ENCODE measurements at places on chromosomes 6 and 20.
A peak's percentile ranks its signal among the peaks of the same experiment; 100 is the strongest.

DNA sequence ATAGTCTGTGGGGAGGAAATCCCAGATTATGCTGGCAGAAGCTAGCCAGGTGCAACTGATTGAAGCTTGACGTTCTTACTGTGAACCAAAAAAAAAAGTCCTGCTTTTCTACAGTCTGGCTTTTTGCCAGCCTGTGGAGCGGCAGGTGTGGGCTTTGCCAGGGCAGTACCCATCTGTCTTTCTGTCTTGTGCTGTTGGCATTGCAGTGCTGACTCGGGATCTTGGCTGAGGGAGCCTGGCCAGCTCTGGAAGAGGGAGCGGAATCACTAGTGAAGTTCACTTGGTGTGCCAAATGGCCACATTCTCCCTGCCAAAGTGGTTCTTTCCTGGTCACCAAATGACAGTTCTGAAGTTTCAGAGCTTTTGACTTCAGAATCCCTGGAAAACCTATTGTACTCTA is 5.0 kb downstream of the KIF3B start:
- peak; percentile 26 for DNase-seq

DNA sequence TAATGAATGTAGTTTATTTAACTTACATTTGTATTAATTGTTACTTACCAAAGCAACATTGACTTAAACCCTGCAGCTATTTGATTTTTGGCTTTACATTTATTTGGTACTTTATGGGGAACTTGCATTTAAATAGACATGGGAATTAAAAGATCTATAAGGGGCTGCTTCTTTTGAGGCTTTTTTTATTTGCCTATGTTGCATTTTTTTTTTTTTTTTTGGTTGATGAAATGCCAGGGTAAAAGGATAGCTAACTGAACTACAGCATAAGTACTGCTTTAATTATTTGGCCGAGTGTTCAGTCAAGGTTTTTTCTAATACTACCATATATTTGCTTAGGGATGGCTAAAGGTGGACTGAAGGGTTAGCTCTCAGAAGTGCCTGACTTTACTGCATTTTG is 62.5 kb upstream of the CDH4 start:
- no peak for DNase-seq

GRCh38 chr6:15877231-15877630 is 214.4 kb upstream of the DTNBP1 start:
- DNase-seq: no peak

DNA sequence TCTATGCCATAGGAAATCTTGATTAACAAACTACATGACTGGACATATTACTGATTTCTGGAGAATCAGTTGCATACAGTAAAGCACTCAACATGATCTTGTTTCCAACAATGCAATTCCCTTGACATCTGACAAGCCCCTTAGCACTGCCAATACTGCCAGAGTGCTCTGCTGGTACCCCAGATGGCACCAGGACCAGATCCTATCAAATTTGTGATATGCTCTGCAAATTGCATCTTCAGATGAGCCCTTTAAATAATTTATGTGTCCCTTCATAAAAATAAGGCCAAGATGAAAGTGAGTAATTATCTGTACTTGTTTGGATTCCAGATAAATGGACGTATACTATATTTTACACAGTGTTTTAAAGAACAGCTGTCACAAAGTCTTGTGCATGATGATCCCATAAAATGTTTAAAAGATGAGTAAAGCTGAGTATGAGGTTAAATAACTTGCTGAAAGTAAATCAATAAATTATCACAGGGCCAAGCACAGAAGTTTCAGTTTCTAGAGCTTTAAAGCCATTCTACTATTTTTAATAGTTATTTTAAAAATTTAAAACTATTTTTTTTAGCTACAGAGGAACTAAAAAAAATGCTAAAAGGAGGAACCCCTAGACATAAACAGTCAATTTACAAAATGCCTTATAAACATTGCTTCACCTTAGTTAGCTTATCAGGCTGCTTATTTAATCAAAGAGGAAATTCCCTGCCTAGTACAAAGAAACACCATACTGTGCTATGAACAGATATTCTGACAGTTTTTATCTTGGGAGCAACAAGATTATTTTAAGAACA is 42.1 kb downstream of the NUDT3 start:
- DNase-seq: no peak

DNA sequence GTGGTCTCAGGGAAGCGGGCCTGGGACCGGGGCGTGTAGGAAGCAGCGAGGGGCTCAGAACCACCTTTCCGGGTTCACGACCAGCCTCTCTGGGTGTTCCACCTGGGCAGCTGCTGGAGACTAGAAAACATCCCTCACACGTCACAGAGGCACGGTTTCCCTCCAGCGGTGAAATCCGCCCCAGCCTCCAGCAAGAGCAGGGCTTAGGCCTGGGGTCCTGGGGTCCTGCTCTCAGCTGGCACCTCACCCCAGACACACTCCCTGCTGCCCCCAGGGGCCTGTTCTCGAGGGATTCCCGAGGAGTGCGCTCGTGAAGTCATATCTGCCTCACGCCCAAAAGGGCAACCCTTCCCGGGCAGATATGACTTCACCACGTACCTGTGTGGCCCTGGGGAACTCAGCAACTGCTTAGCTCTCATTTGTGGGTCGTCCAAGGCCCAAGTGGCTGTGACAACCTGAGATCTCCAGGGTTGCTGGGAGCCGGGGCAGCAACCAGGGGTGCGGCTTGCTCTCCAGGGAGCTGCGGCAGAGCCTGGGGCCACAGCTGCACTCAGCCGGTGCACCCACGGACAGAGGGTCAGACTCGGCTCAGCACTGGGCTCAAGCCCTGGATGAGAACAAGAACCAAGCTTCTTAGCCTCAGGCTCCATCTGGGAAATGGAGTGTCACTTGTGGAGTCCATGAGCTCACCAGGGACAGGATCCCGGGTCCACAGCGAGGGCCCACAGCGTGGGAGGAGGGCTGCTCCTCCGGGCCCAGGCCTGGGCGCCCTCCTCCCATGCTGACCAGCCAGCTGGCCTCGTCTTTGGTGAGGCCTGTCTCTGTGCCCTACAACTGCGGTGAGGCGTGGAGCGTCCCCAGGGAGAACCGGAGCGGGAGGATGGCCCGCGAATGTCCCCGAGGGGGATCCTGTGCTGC is 661 bp downstream of the FNDC11 start:
- no peak for DNase-seq

DNA sequence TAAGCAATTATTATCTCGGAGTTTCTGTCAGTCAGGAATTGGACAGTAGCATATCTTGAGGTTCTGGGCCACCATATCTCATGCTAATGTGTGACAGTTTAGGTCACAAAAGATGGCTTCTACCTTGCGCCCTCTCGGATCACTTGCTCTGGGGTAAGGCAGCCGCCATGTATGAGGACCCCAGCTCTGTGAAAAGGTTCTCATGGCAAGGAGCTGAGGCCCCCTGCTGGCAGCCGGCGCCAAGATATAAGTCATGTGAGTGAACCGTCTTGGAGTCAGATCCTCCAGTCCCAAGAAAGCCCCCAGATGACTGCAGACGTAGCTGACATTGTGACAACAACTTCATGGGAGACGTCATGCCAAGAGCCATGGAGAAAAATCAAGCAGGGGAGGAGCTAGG is 670.8 kb downstream of the KIF16B start:
- DNase-seq: no peak

- DNase-seq: no peak
Measured at GRCh38 chr6:125797886-125798444, 7.2 kb downstream of the NCOA7 start.

- peak; percentile 72 for DNase-seq
Measured at GRCh38 chr20:330233-331149, 5.1 kb downstream of the SOX12 start.

GRCh38 chr6:52162940-52163908 is 23.0 kb upstream of the IL17A start:
- peak; percentile 30 for DNase-seq

DNA sequence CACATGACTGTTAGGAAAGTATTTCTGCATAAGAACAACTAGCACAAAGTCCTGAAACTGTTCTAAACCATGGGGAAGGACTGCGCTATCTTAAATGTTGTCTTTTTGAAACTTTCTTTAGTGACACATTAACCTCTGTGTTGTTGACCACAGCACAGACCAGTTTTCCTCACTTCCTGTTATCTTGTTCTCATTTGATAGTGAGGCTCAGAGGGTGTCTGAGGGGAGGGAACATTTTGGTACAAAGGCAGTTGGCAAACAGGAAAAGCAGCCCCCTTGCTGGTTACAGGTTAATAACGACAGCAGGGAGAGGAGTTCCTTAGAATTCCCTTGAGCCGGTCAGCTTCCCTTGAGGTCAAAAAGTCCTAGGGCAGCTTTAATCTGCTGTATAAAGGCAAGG is 143.5 kb upstream of the BMP2 start:
- DNase-seq: no peak

DNA sequence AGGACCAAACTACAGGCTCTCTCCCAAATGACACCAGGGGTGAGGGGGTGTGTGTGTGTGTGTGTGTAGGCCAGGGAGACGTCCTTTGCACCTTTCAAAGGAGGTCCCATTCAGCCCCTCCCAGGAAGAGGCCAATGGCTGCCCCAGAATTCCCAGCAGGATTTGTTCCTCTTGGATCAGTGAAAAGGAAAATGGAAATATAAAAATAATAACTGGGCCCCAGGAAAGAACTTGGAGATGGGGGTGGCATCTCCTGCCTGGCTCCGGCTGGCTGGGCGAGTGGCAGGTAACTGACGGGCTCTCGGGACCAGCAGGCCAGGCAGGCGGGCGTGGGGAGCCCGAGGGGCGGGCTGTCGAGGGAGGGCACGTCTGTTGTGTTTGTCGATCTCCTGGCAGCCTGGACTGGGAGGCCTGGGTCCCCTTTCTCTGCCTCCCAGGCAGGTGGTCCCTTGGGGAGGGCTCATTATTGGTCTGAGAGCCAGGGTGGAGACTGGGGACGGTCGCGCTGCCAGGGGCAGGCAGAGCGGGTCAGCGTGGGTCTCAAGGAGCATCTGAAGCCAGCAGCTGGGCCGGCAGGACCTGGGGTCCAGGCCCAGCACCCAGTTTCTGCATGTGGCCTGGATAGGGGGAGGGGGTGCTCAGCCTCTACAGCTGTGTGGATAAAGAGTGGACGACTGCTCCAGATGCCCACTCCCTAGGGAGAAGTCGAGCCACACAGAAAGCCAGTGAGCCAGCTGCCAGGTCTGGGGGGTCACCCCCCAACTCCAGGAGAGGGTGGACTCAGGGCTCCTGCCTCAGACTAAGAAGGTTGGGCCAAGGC is 3.1 kb downstream of the NOL4L start:
- no peak for DNase-seq

GRCh38 chr6:9257215-9257614 is 821.9 kb upstream of the SLC35B3 start:
- DNase-seq: no peak

DNA sequence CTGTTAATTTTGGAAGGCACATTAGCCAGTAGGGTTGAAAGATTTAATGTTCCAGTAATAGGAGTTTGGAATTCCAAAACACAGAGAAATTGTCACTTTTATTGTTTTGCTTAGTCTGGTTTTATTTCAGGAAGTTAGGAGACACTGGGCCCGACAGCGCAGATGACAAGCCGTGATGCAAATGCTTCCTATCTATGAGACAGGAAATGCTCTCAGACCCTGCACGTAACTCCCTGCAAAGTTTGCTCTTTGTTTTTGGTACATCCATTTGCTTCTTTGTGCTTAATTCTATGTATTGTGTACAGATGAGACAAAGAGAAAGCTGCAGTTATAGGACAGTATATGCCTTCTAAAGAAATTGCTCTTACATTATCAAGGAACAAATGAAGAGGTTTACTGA is 201.6 kb upstream of the SGK1 start:
- peak; percentile 69 for DNase-seq

GRCh38 chr6:131840441-131840840 is 32.6 kb downstream of the ENPP1 start:
- no peak for DNase-seq

DNA sequence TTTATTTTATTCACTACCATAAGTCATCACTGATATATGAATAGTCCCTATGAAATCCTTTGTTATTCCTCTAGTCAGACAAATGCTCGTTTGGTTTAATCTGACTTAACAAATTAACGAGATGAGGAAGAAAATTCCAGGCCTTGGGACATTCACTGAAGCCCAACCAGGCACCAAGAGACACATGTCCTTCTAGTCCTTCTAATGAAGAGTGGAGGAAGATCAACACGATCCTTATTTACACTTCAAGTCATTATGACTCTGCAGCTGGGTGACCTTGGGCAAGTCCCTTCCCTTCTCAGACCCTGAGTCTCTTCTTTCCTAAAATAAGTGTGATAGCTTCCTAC is 117.5 kb downstream of the CEBPB start:
- DNase-seq: no peak

DNA sequence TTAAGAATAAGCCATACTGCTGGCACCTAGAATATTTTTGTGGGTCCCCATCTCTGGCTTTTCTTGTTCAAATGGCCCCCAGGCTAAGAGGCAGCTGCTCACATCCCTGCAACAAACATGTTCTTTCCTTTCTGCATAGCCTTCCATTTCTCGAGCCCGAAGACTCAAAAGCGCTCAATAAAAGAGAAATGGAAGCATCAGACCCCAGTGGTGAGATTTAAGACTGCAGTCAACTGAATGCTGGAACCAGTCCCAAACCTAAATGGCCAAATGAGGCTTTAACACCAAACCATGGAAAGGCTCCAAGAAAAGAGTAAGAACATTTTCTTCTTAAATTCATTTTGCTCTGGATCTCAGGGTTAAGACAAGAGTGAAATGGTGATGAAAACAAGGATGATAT is 122.1 kb upstream of the TRAF3IP2 start:
- DNase-seq: no peak

DNA sequence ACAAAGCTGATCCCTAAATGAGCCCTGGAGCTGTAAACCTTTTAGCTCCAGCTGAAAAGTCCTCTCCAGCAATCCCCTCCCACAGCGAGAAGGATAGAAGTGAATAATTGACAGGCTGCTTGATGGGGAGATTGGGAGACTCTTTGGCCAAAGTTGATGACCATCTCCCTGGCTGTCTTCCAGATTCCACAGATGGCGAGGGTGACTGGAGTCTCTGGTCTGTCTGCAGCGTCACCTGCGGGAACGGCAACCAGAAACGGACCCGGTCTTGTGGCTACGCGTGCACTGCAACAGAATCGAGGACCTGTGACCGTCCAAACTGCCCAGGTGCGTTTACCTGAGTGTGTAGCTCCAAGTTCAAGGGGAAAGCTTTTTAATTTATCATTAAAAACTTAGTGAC is 67.3 kb downstream of the ISM1 start:
- no peak for DNase-seq
